ENCODE measurements at places on chromosomes 4 and X.

- no peak for DNase-seq
Measured at GRCh38 chr4:63458010-63458409, 951.2 kb downstream of the TECRL start.

GRCh38 chr4:6649216-6649615 lies 8.7 kb downstream of the MRFAP1 start:
- DNase-seq: no peak

DNA sequence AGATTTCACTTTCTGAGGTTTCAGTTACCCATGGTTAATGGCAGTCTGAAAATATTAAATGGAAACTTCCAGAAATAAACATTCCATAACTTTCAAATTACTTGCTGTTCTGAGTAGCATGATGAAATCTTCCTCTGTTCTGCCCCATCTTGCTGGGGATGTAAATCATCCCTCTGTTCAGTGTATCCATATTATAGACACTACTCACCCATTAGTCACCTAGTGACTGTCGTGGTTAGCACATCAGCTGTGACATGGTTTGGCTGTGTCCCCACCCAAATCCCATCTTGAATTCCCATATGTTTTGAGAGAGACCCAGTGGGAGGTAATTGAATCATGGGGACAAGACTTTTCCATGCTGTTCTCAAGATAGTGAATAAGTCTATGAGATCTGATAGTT lies 125.5 kb upstream of the GIMD1 start:
- no peak for DNase-seq

GRCh38 chr4:109044431-109044830 lies 258.0 kb downstream of the COL25A1 start:
- no peak for DNase-seq

Measured in central memory CD8-positive, alpha-beta T cell (primary cell).